Stimulated activated CD8-positive, alpha-beta memory T cell treated with anti-CD3 and anti-CD28 coated beads, Interleukin-7, amount 100 ng/mL, for 1 hour (primary cell): ENCODE measurements at places on chromosomes 6 and 20.

DNA sequence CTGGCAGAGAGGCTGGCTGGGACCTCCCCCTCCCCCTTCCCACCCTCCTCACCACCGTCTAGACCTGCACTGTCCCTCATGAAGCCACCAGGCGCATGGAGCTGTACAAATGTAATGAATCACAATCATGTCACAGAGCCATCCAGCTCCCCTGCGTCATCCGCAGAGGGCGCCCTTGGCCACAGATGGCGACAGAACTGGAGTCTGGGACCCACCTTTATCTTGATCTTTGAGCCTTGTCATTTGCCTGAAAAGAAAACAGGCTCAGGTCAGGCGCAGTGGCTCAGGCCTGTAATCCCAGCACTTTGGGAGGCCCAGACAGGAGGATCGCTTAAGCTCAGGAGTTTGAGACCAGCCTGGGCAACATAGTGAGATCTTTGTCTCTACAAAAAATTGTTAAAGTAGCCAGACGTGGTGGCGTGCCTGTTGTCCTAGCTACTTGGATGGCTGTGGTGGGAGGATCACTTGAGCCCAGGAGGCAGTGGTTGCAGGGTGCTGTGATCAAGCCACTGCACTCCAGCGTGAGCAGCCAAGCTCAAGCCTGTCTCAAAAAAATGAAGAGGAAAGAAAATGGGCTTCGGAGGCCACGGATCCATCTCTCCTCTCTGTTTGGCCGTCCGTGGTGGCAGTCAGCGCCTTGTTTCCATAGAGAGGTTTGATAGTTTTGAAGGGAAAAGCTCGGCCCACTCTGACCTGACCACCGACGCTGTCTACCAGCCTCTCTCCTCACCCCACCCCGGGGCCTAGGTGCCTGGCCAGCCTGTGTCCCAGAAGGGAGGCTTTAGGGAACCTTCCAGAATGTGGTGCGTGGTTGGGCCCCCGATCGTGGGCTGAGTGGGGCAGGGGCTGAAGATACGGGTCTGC is 6.2 kb downstream of the COL9A3 start:
- no peak for DNase-seq

DNA sequence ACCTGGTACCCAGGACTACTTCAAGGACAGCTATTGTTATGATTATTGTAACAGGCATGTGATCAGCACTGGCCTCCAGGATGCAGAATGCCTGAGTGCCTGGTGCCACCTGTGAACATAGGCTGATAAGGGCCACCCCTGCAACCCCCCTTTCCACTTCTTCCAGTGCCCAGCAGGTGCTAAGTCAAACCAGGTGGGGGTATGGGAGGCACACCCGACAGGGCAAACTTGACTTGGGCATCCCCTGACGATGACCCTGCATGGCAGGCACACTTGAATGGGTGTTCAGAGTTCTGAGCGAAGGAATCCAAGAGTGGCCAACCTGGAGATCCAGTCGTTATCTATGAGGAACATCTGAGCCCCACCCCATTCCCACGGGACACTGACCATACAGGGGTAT is 3.4 kb downstream of the ADA start:
- no peak for DNase-seq

GRCh38 chr6:80535914-80536565 is 429.6 kb downstream of the BCKDHB start:
- DNase-seq, result no peak

- no peak for DNase-seq
Observed at GRCh38 chr20:58145506-58146080, 82.9 kb downstream of the ANKRD60 start.

GRCh38 chr6:157798851-157799250 is 24.2 kb upstream of the SNX9 start:
- DNase-seq, result no peak

- no peak for DNase-seq
Observed at GRCh38 chr6:52341561-52342260, 20.2 kb upstream of the PAQR8 start.

- no peak for DNase-seq
Observed at GRCh38 chr6:111534231-111534751, 51.3 kb upstream of the REV3L start.

DNA sequence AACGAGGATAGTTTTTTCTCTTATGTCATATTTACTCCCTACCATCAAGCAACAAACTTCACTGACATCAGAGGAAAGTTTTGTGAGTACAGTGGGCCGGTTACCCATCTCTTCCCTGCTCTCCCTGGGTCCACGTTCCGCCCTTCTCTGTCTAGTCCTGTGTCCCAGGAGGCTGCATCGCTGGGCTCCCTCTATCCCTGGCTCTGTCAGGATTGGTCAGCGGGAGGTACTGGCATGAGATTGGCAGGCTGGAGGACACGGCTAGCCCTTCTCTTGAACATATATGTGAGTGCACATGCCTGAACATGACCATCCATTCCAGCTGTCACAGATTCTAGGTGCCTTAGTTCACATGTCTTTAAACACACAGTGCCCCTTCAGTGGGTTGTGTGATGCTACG is 30.3 kb upstream of the TMEM181 start:
- DNase-seq, result no peak

GRCh38 chr6:122014961-122015360 is 384.5 kb upstream of the HSF2 start:
- DNase-seq, result no peak

DNA sequence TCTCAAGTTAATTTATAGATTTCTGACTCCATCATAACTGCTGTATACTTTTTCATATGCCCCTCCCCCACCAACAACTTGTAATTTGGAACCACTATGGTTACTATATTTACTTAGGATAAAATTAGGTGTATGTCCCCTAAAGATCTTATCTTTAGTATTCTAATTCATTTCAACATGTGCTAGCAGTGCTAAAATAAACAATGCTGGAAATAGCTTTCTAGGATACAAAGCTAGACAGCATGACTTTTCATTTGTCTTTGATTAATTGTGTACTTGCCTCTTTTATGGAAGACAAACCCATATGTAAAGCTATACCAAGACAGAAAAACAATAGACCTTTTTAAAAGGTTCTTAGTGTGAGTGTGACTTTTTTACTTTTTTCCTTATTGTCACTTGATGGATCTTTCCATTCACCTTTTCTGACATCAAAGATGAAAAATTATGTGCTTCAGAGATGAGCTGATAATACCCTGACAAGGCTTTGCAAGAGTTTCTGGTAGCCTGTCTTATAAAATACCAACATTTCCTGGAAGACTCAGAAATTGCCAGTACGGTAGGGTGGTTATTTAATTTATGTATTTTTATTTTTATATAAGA is 31.2 kb upstream of the POPDC3 start:
- no peak for DNase-seq

DNA sequence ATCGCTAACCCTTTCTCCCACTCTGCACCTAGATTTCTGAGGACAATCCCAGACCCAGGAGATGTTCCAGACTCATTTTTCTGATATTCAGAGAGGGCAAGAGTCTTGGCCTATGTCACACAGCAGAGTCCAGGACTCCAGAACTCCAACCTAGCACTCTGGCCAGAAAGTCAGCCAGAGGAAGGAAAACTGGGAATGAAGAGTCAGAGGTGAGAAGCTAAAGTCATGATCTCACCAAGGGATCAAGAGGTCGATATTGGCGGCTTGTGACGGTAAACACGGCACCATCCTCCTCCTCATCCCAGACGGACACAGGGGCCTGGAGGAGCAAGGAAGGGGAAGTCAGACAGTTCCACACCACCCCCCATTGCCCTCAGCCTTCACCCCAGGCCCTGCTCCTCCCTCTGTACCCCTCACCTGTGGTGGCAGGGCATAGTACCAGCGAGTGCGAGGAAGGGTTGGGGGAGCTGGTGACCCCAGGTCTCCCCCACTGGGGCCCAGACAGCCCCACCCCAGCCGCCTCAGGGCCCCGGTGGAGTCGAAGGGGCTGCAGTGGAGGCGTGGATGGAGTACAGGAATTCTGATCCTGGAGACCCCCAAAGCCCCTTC is 1.8 kb downstream of the RGL2 start:
- DNase-seq, result no peak

- peak; percentile 41 for DNase-seq
Observed at GRCh38 chr20:62795023-62795761, 1.1 kb upstream of the MRGBP start.

DNA sequence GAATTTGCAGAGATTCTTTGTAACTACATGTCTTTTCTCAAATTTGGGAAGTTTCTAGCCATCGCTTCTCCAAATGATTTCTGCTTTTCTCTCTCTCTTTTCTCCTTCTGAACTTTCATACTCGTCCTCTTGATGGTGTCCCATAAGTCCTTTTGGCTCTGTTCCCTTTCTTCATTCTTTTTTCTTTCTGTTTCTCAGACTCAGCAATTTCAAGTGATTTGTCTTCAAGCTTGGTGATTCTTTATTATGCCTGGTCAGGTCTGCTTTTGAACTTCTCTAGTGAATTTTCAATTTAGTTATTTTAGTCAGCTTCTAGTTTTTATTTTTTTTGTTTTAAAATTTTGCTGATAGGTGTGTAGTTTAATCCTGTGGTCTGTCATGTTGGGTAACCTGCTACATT is 57.6 kb upstream of the EEF1E1 start:
- no peak for DNase-seq

- no peak for DNase-seq
Observed at GRCh38 chr6:92737983-92738382, 681.4 kb downstream of the EPHA7 start.

DNA sequence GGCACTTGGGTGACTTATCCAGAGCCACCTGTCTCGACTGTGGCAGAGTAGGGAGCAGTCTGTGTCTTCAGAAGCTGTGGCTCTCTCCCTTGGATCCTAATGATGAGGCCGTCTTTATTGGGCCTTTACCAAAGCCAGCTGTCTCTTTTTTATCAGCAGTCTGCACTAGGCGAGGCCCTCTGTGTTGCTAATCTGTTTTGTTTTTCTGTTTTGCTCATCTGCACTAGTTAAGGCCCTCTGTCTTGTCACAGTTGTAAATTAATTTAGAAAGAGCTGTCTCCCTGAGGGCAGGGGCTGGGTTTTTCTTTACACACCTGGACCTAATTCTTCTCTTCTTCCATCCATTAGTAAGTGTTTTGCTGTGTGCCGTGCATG is 45.0 kb downstream of the CDS2 start:
- no peak for DNase-seq

GRCh38 chr20:9807136-9807535 is 31.7 kb downstream of the PAK5 start:
- DNase-seq, result no peak

DNA sequence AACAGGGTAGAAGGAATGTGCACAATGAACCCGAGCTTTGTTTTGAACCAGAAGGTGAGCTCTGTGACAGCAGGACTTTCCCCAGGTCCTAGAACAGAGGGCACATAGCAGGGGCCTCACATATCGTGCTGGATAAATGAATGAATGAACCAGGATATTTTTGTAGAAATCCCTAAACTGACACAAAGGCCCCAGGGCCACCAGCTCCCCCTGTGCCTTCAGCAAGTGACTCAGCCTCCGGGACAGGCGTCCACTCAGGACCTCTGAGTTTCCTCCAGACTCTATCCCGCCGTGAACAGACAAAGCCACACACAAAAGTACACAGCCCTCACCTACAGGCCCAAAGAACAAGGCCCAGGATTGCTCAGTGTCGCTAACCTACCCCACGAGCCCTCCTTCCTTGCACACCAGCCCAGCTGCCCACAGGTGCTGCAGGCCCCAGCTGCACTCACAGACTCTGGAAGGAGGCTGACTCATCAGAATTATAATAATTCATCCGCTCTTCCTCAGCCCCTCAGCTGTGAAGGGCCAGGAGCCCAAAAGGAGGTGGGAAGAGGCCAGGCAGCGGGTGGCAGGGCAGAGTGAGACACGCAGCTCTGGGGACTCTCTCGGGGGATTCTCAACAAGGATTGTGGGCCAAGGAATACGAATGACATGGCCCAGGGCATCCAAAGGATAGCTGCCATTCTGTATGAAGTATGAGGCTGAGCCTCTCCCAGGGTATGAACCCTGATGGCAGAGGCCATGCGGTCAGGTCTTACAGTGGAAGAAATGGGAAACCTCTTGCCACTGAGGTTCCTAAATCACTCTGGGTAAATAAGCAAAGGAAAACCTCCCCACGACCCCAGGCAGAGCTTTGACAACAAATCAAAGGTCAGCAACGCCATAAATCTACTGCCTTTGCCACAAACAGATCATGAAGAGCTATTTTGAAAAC is 40.9 kb downstream of the SUMO4 start:
- no peak for DNase-seq

- DNase-seq, result no peak
Observed at GRCh38 chr6:5712349-5713215, 294.1 kb downstream of the NRN1 start.

GRCh38 chr6:63307581-63308246 is 12.1 kb downstream of the LGSN start:
- no peak for DNase-seq

DNA sequence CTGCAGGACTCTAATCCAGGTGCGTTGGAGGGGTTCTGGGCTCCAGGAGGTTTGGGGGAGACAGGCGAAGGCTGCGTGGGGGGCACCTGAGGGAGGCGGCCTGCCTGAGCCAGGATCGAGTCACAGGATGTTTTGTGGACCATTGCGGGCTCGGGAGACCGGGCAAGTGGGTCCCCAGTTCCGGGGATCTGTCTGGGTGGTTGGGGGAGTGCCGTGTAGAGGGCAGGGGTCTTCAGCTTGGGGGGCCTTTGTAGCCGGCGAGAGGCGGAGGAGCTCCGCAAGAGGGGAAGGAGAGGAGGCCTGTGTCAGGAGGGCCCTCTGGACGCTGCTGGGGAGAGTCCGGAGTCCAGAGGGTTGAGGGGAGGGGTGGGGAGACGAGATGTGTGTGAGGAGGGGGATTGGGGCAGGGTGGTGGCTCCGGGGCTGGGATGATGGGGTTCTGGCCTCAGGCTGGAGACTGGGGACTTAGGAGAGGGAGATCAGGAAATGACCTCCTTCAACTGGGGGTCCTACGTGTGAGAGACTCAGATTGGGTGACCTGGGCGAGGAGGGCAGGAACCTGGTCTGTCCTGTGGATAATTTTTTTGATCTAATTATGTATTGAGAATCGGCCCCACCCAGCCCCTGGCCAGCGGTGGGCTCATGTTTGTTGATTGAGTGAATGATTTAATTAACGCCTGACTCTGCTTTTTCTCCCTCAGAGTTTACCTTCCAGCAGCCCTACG is 505 bp downstream of the SNAI1 start:
- DNase-seq, result no peak

DNA sequence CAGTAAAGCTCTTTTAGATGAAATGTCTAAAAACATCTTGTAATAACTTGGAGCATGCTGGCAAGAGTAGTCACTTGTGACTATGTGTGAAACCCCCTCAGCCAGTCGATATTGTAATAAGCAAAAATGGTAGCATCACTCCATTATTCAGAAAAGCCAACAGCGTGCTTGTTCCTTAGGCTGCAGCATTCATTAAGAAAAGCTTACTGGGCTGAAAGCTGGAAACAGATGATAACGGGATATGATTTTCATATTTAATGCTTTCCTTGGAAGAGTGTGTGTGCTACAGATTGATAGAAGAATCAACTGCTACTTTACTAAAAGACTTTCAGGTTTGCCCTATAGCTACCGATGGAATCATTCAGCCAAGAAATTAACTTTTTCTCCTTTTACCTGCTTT is 20.3 kb downstream of the KIZ start:
- DNase-seq, result no peak
